Activated CD8-positive, alpha-beta T cell treated with anti-CD3 and anti-CD28 coated beads, Interleukin-2, amount 10 ng/mL, durations not matched to agents 7 days and 5 days (primary cell): ENCODE measurements at places on chromosomes 12 and 14.
A peak's percentile ranks its signal among the peaks of the same experiment; 100 is the strongest.

- H3K27ac ChIP-seq = no peak overlapping the region
- no peaks in the 10 kb centered on the region for H3K4me1 ChIP-seq
- no peak for DNase-seq
- no peaks in the 10 kb centered on the region for H3K27me3 ChIP-seq
- peaks cover 35% of the 10 kb centered on the region for H3K36me3 ChIP-seq
These were observed 21.1 kb downstream of the BRI3BP start for GRCh38 chr12:125014526-125014925.

DNA sequence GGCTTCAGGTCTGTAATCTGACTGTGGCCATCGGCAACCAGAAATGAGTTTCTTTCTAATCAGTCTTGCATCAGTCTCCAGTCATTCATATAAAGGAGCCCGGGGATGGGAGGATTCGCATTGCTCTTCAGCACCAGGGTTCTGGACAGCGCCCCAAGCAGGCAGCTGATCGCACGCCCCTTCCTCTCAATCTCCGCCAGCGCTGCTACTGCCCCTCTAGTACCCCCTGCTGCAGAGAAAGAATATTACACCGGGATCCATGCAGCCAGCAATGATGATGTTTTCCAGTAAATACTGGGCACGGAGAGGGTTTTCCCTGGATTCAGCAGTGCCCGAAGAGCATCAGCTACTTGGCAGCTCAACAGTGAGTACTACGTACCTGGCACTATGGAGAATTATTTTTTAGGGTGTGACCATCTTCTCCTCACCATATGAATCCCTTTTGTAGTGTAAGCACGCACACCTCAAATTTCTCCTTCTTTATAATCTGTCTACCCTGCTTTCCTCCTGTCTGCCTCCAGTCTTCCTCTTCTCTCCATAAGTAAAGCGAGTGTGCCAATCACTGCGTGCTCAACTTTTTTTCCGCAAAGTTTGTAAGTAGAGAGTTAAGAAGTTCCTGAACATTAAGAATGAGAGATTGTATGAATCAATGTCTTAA is at the start of gene TPH2:
Gene TPH2, plus strand, starts transcription at position 118 of the 658 bp plus-strand sequence. Its CDS starts 142 bp downstream, at position 260.
- peak; percentile 60 for DNase-seq
- H3K27ac ChIP-seq = no peak within 1 kb of the TSS
- H3K36me3 ChIP-seq = no peaks in the 10 kb centered on the region

GRCh38 chr12:3545121-3545796 is 54.3 kb downstream of the PRMT8 start:
- H3K27me3 ChIP-seq = peaks cover 22% of the 10 kb centered on the region
- no peaks in the 10 kb centered on the region for H3K36me3 ChIP-seq
- no peak overlapping the region for H3K27ac ChIP-seq
- H3K4me1 ChIP-seq = no peaks in the 10 kb centered on the region

DNA sequence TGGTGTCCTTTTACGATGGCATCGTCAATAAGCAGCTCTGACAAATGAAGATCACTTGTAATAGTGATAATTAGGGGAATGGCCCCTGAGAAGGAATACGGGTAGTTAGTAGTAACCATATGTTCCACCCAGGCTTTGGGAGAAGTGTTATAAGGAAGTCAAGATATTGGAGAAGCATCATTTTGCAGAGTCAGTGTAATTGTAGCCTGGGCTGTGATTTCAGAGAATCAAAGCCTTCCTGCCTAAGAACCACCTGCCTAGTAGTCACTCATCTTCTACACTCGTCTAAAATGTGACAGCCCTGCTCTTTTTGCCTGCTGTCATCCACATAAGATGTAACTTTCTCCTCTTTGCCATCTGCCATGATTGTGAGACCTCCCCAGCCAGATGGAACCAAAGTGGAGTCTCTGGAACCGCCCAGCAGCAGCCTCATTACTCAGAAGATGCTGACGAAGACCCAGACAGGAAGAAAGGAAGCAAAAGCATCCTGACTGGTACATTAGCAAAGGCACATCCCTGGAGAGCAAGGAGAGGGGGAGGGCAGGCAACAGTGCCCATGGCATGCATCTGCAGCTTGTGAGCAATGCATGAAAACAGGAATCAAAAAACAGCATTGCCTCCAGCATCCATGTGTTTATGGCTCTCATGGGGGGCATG is 12.6 kb upstream of the EDDM3A start:
- no peaks in the 10 kb centered on the region for H3K27me3 ChIP-seq
- no peaks in the 10 kb centered on the region for H3K36me3 ChIP-seq
- no peak overlapping the region for H3K27ac ChIP-seq

- H3K36me3 ChIP-seq = no peaks in the 10 kb centered on the region
These were observed 105.1 kb downstream of the PRIMA1 start for GRCh38 chr14:93683226-93683625.

DNA sequence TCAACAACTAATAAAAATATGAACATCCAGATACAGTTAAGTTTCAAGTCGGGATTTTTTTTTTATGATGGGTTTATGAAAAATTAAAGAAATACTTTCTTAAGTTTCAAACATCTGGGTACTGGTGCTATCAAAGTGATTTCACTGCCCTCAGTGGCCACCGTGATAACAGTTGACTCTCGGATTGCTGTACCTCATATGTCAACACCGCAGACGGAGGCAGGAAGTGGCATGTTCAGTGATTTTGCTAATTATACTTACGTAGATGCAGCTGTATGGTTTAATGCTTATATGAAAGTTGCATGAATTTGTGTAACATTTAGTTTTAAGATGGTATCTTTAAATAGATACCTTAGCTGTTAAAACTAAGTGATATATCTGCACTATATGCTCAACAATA is 20.8 kb upstream of the FBLN5 start:
- no peak overlapping the region for H3K4me3 ChIP-seq
- H3K4me1 ChIP-seq = peaks cover 13% of the 10 kb centered on the region
- no peaks in the 10 kb centered on the region for H3K27me3 ChIP-seq
- H3K27ac ChIP-seq = peak overlapping the region; percentile 48
- DNase-seq = peak; percentile 70

GRCh38 chr12:3149515-3150307 is 72.5 kb downstream of the TSPAN9 start:
- no peak overlapping the region for H3K27ac ChIP-seq
- H3K4me3 ChIP-seq = no peak overlapping the region
- no peak for DNase-seq
- H3K27me3 ChIP-seq = peaks cover 13% of the 10 kb centered on the region

- H3K27me3 ChIP-seq = peaks cover 3% of the 10 kb centered on the region
- H3K4me1 ChIP-seq = no peaks in the 10 kb centered on the region
- H3K36me3 ChIP-seq = no peaks in the 10 kb centered on the region
- H3K4me3 ChIP-seq = no peak overlapping the region
- H3K27ac ChIP-seq = no peak overlapping the region
- DNase-seq = no peak
These were observed 241.4 kb upstream of the PDZRN4 start for GRCh38 chr12:40946612-40947194.

- no peak overlapping the region for H3K27ac ChIP-seq
- no peaks in the 10 kb centered on the region for H3K36me3 ChIP-seq
- peaks cover 1% of the 10 kb centered on the region for H3K27me3 ChIP-seq
- no peaks in the 10 kb centered on the region for H3K4me1 ChIP-seq
- no peak overlapping the region for H3K4me3 ChIP-seq
These were observed 35.4 kb upstream of the TMEM179 start for GRCh38 chr14:104639885-104640548.

- no peaks in the 10 kb centered on the region for H3K4me1 ChIP-seq
- H3K36me3 ChIP-seq = no peaks in the 10 kb centered on the region
- DNase-seq = no peak
- no peak overlapping the region for H3K27ac ChIP-seq
- H3K4me3 ChIP-seq = no peak overlapping the region
These were observed 6.5 kb upstream of the TMBIM4 start for GRCh38 chr12:66176105-66176900.

- H3K27ac ChIP-seq = no peak overlapping the region
- no peak overlapping the region for H3K4me3 ChIP-seq
- H3K36me3 ChIP-seq = no peaks in the 10 kb centered on the region
- H3K27me3 ChIP-seq = peaks cover 49% of the 10 kb centered on the region
- peaks cover 20% of the 10 kb centered on the region for H3K4me1 ChIP-seq
- no peak for DNase-seq
These were observed 3.2 kb upstream of the DACT1 start for GRCh38 chr14:58634406-58635090.
